T-helper 9 cell (primary cell): ENCODE measurements at places on chromosomes 4 and X.

DNA sequence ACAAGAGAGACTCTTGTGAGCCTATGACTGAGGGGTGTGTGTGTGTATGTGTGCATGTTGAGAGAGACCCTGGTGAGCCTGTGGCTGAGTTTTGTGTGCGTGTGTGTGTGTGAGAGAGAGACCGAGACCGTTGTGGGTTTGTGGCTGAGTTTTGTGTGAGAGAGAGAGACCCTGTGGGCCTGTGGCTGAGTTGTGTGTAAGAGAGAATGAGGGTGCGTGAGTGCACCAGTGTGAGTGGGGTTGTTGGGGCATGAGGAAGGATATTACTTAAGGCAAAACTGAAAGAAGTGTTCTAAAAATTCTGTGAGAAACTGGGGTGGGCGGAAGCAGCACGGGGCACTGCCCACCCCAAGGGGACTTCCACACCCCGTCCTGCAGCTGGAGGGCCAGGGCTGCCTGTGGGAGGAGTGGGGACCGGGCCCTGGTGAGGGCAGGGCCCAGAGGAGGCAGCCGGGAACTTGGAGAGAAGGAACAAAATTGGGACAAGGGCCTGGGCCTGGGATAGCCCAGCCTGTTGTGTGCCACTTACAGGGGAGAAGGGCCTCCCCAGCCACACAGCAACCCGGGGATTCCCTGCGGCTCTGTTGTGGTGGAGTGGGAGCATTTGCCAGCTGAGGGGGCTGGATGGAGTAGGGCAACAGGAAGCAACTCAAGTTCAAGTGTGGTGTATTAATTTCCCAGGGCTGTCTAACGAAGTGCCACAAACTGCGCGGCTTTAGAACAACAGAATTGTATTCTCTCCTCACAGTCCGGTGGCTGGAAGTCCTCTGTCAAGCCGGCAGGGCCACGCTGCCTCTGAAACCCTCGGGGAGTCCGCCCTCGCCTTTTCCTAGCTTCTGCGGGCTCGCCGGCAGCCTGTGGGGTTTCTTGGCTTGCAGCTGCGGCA lies 22.1 kb downstream of the TMEM131L start:
- DNase-seq, result peak; percentile 74

DNA sequence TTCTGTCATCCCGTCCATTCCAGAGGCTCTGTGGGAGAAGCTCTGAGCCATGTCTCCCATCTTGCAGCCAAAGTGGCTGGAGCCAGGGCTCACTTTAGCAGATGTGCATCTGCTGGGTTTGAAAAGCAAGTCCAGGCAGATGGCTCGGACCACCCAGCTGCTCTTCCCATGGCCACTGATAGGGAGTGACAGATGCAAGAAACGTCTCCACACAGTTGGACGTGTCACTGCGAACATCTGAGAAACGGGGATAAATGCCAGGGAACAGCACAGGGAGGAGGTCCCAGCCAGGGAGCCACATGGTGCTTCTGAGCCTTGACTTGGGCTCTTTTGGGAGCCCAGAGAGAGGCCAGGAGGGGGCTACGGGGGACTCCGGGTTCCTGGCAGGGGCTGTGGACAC lies 242.3 kb downstream of the AFAP1 start:
- DNase-seq, result no peak

DNA sequence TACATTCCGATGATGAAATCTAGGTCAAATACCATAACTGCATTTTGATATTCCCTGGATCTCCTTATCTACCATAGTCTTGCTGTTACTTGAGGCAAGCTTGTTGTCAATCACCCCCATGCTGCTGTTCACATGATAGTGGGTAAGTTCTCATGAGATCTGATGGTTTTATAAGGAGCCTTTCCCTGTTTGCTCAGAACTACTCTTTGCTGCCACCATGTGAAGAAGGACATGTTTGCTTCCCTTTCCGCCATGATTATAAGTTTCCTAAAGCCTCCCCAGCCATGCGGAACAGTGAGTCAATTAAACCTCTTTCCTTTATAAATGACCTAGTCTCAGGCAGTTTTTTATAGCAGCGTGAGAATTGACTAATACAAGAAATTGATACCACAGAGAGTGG lies 432.0 kb downstream of the GLUD2 start:
- DNase-seq, result no peak

- DNase-seq, result no peak
Measured at GRCh38 chr4:73862322-73862721, 6.9 kb upstream of the CXCL1 start.

DNA sequence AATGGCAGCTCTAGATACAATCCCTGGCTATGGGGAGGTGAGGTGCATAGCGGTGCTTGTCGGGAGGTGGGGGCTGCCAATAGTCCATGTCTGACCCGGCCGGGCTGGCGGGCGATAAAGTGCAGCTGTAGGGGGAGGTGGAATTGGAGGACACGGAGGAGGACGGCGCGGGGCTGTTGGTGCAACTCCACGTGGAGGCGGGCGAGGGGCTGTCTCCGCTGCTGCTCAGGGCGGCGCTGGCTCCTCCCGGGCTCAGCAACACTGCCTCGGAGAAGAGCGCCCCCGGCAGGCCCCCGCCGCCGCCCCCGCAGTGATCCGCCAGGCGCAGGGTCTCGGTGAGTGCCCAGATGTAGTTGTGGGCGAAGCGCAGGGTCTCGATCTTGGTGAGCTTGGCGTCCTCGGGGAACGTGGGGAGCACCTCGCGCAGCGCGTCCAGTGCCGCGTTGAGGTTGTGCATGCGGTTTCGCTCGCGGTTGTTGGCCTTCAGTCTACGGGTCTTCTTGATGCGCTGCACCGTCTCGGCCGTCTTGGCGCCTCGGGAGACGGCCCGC lies 1.3 kb downstream of the NEUROG2 start:
- DNase-seq, result no peak

GRCh38 chr4:111128327-111128726 lies 505.4 kb upstream of the PITX2 start:
- no peak for DNase-seq

DNA sequence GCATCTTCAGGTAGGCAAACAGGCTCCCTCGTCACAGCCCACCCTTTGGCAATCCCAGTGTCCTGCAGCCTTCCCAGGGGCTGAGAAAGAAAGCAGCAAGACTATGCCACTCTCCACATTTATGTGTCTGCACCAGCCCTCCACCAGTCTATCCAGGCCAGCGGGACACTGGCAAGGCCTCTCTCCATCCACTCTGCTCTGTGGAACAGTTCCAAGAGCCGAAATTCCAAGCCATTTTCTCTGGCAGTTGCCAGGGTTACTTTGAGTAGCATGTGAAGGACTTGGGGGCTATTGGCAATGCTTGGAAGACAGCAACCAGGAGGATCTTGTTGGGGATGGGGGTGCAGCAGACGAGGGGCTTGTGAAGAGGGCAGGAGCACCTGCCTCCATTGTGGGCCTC lies 52.1 kb downstream of the TSC22D3 start:
- DNase-seq, result no peak
